ENCODE measurements at places on chromosomes 4 and X.

DNA sequence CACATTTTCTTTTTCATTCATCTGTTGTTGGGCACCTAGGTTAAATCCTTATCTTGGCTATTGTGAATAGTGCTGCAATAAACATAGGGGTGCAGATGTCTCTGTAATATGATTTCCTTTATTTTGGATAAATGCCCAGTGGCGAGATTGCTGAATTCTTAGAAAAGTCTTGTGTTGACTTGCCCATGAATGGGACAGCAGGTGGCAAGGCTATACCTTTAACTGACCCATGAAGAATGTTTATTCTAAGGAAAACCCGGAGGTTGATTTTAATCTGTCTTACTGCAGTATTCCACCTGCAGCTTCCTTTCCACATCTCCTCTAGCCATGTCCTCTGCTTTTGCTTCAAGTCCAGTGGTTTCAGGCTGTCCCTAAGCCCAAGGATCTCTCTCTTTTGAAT lies 220.6 kb downstream of the SNCA start:
- no peaks in the 10 kb centered on the region for H3K27me3 ChIP-seq
- H3K4me3 ChIP-seq = no peak overlapping the region
- no peaks in the 10 kb centered on the region for H3K36me3 ChIP-seq
- H3K27ac ChIP-seq = no peak overlapping the region
- peaks cover 8% of the 10 kb centered on the region for H3K4me1 ChIP-seq

DNA sequence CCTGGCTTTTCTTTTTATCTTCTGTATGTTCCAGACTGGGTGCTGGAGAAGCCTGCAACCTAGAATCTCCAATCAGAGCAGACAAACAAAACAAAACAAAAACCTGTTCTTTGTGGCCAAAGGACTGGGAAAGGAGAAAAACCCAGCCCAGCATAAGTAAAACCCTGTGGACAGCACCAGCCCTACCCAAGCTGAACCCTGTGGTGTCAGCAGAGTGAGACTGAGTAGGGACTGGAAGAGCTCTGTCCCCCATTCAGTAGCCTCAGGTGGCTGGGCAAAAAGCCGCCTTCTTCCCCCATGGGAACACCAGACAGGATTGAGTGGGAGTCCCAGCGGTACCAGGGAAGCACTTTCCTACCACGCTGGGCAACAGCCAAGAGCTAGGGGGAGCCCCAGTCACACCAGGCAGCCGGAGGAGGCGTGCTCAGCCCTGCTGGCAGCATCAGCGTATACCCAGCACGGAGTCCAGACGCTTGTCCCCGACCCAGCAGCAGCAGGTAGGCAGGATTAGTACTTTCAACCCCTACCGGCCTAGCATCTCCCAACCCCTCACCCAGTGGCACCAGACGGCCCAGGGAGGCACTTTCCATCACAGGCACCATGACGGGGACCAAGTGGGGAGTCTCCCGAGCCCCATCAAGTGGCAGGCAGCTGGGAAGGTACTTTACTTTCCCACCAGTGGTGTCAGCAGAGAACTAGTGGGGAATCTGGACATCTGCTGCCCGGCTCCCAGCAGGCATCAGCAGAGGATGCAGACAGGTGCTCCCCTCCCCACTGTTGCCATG lies 8.6 kb upstream of the JADE3 start:
- peak overlapping the region; percentile 49 for H3K4me3 ChIP-seq
- H3K27me3 ChIP-seq = no peaks in the 10 kb centered on the region
- H3K27ac ChIP-seq = no peak overlapping the region
- peak; percentile 25 for DNase-seq
- H3K4me1 ChIP-seq = no peaks in the 10 kb centered on the region
- no peaks in the 10 kb centered on the region for H3K36me3 ChIP-seq

- H3K27ac ChIP-seq = no peak overlapping the region
- DNase-seq = no peak
- no peaks in the 10 kb centered on the region for H3K27me3 ChIP-seq
- H3K4me3 ChIP-seq = no peak overlapping the region
Measured at GRCh38 chr4:8328456-8328855, 58.9 kb downstream of the HTRA3 start.

DNA sequence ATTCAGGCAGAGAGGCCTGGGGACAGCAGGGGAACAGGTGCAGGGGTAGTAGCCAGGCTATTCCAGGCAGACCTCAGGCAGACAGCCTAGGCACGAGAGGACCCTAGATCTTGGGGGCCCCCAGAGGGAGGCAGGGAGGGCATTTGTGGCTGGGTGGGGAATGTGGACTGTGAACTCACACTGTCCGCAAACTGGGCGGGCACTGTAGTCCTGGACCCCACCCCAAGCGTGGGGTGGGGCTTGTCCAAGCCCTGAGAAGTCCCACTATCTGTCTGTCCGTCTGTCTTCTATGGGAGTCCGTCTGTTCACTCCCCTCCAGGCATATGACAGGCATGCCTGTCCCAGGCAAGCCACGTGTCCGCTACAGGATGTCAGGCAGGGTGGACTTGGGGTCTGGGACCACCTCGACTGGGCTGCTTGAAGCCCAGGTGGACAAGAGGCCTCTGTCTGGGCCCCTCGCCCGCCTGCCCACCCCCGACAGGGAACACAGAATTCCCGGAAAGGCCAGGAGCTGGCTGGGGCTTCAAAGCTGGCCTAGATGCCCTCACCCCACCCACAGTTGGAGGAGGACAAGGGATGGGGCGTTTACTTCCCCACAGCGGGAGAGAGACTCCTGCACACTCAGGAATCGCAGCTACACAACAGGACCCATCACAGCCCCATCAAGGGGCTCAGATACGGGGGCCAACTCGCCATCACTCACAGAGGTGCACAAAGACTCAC lies at the start of gene SLC38A5:
TSS of gene SLC38A5 (minus strand) at position 151 of the 723 bp plus-strand sequence. CDS start 2,336 bp downstream, outside the sequence.
- no peaks in the 10 kb centered on the region for H3K27me3 ChIP-seq
- peaks cover 24% of the 10 kb centered on the region for H3K4me1 ChIP-seq
- no peak for DNase-seq

DNA sequence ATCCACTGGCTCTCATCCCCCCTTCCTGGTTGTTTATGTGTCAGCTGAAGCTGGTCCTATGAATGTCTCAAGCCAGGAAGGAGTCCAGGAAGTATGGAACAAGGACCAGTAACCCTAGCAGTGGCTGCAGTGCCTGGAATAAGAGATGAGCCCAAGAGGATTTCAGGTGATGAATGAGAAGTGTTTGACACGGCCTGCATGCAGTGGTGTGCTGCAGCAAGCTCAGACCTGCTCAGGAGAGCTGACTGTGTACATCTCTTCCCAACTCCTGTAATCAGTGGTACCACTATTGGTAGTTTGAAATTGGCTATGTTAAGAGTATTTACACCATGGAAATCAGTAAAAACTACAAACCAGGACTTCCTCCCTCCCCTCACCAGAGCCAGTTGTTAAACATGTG lies 88.0 kb downstream of the IQCM start:
- no peaks in the 10 kb centered on the region for H3K27me3 ChIP-seq
- no peak for DNase-seq
- H3K4me3 ChIP-seq = no peak overlapping the region

GRCh38 chr4:25925486-25926201 lies 11.6 kb downstream of the SMIM20 start:
- H3K4me1 ChIP-seq = peaks cover 6% of the 10 kb centered on the region
- H3K27ac ChIP-seq = no peak overlapping the region
- no peak for DNase-seq
- H3K4me3 ChIP-seq = no peak overlapping the region

DNA sequence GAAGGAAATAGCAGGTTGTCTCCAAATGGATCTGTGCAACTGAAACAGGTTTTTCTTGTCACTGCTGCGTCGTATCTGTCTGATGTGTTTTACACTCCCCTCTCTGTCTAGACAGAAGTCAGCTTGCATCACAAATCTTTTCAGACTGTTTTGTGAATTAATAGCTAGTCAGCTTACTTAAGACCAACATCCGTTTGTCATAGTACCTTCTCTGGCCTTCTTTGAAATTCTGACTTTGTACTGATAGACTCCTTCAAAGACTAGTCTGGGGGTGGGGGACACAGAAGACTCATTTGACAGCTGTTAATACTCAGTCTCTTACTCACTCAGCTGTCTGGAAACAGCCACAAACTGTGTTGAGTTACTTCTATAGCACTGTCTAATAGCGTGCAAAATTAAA lies 197.8 kb downstream of the PALLD start:
- H3K36me3 ChIP-seq = peaks cover 3% of the 10 kb centered on the region
- no peak overlapping the region for H3K4me3 ChIP-seq
- H3K4me1 ChIP-seq = peaks cover 3% of the 10 kb centered on the region
- H3K27ac ChIP-seq = no peak overlapping the region

DNA sequence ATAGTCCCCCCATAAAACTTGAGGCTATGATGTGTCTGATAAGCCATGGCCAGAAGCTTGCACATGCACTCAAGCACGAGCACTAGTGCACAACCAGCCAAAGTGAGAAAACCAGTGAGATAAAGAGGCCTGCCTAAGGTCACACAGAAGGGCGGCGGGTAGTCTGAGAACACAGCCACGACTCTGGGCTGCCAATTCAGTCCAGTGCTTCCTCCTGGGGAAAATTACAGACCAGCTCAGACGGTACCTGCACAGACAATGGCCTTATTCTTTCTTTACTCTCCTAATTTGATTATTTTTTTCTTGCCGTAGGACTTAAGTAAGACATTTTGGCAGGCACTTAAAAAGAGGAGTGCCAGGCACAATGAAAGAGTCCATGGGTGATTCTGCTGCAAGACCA lies 533.2 kb upstream of the FAT1 start:
- no peaks in the 10 kb centered on the region for H3K36me3 ChIP-seq
- no peaks in the 10 kb centered on the region for H3K27me3 ChIP-seq
- no peak overlapping the region for H3K27ac ChIP-seq
- no peaks in the 10 kb centered on the region for H3K4me1 ChIP-seq
- H3K4me3 ChIP-seq = no peak overlapping the region

- no peaks in the 10 kb centered on the region for H3K4me1 ChIP-seq
- no peak for DNase-seq
- no peaks in the 10 kb centered on the region for H3K27me3 ChIP-seq
- no peak overlapping the region for H3K4me3 ChIP-seq
- peaks cover 3% of the 10 kb centered on the region for H3K36me3 ChIP-seq
Measured at GRCh38 chr4:186698525-186698924, 25.1 kb downstream of the FAT1 start.

- H3K27ac ChIP-seq = peak overlapping the region; percentile 98
- H3K4me3 ChIP-seq = peak overlapping the region; percentile 86
Measured at GRCh38 chrX:119685225-119686066, 7.5 kb downstream of the SEPTIN6 start.
